Cortex of kidney (tissue), 1 donor: ENCODE measurements at places on chromosomes 11 and 22.

- DNase-seq, result no peak
Observed at GRCh38 chr11:34623463-34623862, 2.6 kb downstream of the EHF start.

- no peak for DNase-seq
Observed at GRCh38 chr11:104151404-104152204, 12.3 kb downstream of the PDGFD start.

DNA sequence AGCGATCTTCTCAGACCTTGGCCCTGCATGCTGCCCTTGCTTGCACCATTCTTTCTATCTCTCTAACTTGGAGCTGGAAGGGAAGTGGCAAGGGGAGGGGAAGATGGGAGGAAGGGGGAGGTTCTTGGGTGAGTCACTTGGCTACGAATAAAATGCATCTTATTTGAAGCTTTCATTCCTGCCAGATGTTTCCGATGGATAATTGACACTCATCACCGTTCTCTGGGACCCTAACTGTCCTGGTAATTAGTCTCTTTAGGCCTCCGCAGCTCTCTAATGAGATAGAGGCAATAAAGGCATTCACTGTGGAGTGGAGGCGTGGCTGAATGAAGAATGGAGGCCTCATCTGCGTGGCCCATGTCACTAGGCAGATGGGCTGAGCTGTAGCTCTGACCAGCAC lies 960.1 kb downstream of the NTM start:
- DNase-seq, result no peak

GRCh38 chr22:30113494-30113893 lies 33.2 kb downstream of the HORMAD2 start:
- no peak for DNase-seq

GRCh38 chr22:37742376-37743171 lies 45.7 kb downstream of the TRIOBP start:
- DNase-seq, result no peak

- no peak for DNase-seq
Observed at GRCh38 chr22:37075822-37076433, 24.4 kb downstream of the KCTD17 start.

- no peak for DNase-seq
Observed at GRCh38 chr11:125356797-125357196, 139.3 kb downstream of the FEZ1 start.

DNA sequence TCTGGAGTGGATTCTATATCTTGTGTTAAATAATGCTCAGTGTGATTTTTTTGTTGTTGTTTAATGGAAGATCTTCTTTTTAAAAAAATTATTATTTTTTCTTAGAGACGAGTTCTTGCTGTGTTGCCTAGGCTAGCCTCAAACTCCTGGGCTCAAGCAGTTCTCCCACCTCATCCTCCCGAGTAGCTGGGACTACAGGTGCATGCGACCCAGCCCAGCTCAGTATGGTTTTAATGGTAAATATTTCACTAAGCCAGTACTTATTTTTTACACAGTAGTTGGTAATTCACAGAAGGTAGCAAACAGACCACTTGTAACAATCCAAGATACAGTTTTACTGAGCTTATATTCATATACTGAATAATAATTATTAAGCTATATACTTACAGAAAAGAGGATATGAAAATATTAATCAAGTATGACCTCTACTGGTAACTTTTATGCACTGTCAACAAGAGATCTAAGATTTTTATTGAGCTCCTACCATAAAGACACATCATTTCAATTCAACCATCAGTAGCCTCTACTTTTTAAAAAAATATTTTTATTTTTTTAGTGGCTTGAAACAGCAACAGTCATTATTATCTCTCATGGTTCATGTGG lies 6.1 kb upstream of the CD59 start:
- no peak for DNase-seq

DNA sequence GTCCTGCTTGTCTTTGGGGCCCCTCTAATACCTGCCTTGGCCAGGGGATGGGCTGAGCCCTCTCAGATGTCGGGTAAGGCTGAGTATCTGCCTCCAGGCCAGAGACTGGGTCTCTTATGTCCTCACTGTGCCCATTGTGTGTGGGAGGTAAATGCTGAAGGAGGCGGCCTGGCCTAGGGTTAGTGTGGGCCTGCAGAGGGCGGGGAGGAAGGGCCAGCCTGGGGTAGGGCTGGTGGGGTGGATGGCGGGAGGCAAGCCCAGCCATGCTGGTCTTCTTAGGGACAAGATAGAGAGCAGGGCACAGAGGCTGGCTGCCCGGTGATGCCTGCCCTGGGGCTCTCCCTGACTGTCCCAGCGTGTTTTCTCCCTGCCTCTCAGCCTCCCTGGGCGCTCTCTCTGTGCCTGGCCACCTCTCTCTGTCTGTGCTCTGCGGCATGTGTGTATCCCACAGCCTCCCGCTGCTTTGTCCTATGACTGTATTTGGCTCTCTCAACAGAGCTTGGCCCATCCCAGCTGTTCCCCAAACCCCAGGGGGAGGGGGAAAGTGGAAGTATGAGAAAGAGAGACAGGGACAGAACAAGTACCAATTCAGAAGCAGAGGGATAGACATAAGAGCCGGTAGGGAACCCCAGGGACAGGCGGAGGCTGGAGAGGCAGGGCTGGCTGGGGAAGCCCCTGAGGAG lies 57.0 kb downstream of the PDE2A start:
- no peak for DNase-seq

- DNase-seq, result no peak
Observed at GRCh38 chr11:61168800-61169199, 7.6 kb upstream of the VPS37C start.

GRCh38 chr22:37544955-37545702 lies 15.2 kb upstream of the CDC42EP1 start:
- no peak for DNase-seq

GRCh38 chr11:14544611-14545010 lies 24.4 kb upstream of the PSMA1 start:
- DNase-seq, result no peak

- DNase-seq, result no peak
Observed at GRCh38 chr11:40170078-40170477, 1289.4 kb downstream of the LRRC4C start.

- DNase-seq, result no peak
Observed at GRCh38 chr11:11374358-11375148, 21.5 kb upstream of the CSNK2A3 start.

- no peak for DNase-seq
Observed at GRCh38 chr11:60870733-60871377, 3.5 kb downstream of the ZP1 start.

DNA sequence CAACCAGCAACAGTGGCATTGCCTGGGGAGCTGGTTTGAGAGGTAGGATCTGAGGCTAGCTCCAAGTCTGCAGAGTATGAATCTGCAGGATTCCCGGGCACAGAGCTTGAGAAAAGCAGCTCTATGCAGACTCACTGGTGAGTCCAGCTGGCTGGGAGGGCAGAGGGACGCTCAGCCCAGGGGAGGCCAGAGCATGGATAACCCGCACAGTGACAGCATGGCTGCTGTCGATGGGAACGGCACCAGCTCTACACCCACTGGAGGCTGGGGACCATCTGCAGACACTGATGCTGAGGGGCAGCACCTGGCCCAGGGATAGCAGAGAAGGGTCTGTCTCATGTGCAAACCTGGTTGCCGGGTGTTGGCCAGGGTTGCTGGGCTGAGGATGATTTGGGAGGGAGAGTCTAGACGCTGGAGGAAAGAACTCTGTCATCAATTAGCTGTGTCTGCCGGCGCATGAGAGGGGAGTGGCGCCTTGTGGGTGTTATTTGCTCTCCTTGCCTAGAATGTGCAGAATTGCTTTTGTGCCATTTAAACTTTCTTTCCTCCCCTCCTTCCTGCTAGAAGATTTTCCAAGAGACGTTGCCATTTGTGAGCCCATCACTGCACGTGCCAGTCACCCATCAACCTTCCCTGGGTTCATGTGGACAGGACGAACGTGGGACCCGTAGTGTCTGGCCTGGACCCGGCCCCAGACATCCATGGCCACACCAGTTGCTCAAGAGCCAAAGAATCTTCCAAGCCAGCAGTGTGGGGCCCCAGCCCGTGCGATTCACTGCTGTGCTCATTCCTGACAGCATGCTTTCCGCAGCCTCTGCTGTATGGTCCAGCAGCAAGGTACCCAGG lies 19.1 kb upstream of the LINC01488 start:
- DNase-seq, result no peak

DNA sequence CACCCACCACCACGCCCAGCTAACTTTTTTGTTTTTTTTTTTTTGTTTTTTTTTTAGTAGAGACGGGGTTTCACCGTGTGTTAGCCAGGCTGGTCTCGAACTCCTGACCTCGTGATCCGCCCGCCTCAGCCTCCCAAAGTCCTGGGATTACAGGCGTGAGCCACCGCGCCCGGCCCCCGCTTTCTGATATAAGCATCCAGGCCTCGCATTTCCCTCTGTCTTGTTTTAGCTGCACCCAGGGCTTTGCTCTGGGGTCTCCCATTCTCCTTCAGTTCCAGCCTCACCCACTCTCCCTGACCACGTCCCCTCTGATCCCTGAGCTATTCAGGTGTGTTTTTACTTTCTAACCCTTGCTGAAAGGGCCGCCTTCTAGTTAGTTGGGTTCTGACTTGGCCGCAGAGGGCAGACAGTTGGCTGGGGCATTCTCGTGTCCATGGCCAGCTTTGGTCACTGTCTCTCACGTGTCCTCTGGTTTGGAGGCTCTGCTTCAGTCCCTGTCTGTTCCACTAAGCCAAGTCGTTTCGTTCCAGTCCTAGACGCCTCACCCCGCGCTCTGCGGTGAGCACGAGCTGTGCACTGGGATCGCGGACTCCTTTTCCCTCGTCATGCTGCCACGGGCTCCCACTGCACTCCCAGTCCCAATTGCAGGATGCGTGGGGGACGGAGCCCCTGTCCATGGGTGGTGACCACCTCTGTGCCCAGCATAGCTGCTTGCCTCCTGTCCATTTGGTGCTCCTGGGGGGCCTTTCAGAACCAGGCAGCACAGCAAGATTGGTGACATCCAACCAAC lies 6.0 kb upstream of the TNNT3 start:
- no peak for DNase-seq

DNA sequence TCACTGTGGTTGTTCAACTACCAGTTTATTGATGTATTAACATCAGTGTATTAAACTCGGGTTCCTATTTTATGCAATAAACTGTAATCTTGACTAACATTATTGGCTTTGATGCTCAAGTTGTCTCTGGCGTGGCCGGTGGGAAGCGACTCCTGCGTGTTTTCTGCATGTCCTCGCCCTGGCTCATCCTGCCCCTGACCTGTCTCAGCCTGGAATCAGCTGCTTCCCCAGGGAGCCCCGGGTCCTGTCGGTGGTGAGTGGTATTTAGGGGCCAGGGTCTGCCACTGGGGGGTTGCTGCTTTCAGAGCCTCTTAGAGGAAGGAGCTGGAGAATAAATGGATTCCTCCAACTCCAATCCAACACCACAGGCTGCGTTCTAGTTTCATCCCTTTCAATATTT lies 22.5 kb downstream of the IFITM10 start:
- no peak for DNase-seq

- DNase-seq, result no peak
Observed at GRCh38 chr11:12862696-12863469, 146.2 kb upstream of the RASSF10 start.

- DNase-seq, result no peak
Observed at GRCh38 chr22:44277386-44278135, 35.2 kb downstream of the SHISAL1 start.
